Renal pelvis (tissue), 12 donors: ENCODE measurements at places on chromosomes 16 and 17. TPM values are rescaled to one million over a fixed set of nuclear protein-coding genes. Genes with fewer than 3 reads are reported as not detected.

GRCh38 chr17:66417300-66417719, 114.9 kb downstream of the PRKCA start:
- no peak for DNase-seq

FBXW10B gene
- polyA plus RNA-seq: 0.74 TPM

GRCh38 chr16:74651841-74652240, 14.8 kb downstream of the RFWD3 start:
- DNase-seq: no peak

GRCh38 chr16:12188935-12189249, 212.4 kb downstream of the SNX29 start:
- no peak for DNase-seq

MYH13 gene
- 0.15 TPM for polyA plus RNA-seq

DNA sequence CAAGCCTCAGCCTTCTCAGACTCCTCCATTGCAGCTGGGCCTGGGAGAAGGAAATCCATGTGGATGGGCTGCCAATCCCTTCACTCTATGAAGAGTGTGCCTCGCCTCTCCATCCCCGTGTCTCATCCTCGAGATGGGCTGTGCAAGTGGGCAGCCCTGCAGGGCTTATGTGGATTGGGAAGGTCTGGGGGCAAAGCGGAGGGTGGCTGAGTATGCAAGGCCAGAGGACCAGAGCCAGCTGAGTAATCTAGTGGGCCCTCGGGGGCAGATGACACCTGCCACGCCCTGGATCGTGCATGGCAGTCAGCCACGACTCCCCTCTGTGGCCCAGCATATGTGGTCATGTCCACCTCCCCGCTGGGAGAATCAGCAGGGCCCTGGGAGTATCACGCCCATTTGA, 78.9 kb downstream of the IRX5 start:
- DNase-seq: no peak

OTOA gene
- polyA plus RNA-seq: 0.21 TPM

GRCh38 chr16:27223226-27223610, 19.9 kb downstream of the KDM8 start:
- no peak for DNase-seq
